CD4-positive, CD25-positive, alpha-beta regulatory T cell (primary cell): ENCODE measurements at places on chromosomes 7 and 10. TPM values are rescaled to one million over a fixed set of nuclear protein-coding genes. Genes with fewer than 3 reads are reported as not detected.

- H3K27ac ChIP-seq: no peak overlapping the region
- no peak overlapping the region for H3K4me3 ChIP-seq
- no peak for DNase-seq
- H3K4me1 ChIP-seq: no peaks in the 10 kb centered on the region
These were observed 187.9 kb downstream of the CDC14C start for GRCh38 chr7:49112222-49112621.

GRCh38 chr10:97185326-97186058 is at the start of gene SLIT1:
SLIT1 (minus strand) TSS chr10:97185959; CDS start chr10:97185674, 285 bp downstream.
- H3K36me3 ChIP-seq: no peaks in the 10 kb centered on the region
- no peaks in the 10 kb centered on the region for H3K4me1 ChIP-seq
- H3K27me3 ChIP-seq: peaks cover 9% of the 10 kb centered on the region
- no peak within 1 kb of the TSS for H3K27ac ChIP-seq

The VPS26A gene
- 45.7 TPM for total RNA-seq

The EGR2 gene
- 7.5 TPM for total RNA-seq

- no peaks in the 10 kb centered on the region for H3K27me3 ChIP-seq
These were observed 88.3 kb downstream of the NKX6-2 start for GRCh38 chr10:132697578-132698200.

The RAB18 gene
- 94.0 TPM for total RNA-seq

DNA sequence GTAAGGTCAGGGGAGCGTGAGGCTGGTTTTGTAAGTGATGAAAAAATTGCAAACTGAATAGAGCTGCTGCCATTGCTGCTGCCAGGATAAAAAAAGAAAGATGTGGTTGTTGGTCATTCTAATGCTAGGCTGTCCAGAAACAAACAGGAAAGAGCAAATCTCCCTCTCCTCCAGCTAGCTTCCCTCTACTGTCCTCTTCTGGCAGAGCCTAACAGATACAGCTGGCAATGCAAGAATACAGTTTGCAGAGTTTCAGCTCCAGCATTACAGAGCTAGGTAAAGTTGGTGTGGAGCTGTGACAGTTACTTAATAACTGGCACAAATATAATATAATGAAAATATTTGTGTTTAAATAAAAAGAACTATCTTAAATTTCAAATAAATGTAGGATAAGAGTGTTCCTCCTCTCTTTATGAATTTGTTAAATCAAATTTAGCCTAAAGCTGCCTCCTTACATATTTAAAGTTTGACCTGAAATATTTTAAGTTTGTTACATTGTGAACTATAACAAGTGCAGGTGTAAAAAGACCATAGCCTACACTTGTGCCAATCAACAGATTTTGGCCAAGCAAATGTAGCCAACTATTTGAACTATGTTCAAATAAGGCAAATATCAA is 407.7 kb downstream of the SH2D4B start:
- H3K4me3 ChIP-seq: no peak overlapping the region
- H3K4me1 ChIP-seq: no peaks in the 10 kb centered on the region
- H3K36me3 ChIP-seq: no peaks in the 10 kb centered on the region
- no peak for DNase-seq
- H3K27ac ChIP-seq: no peak overlapping the region
- H3K27me3 ChIP-seq: no peaks in the 10 kb centered on the region

The LRRC72 gene
- total RNA-seq: not detected

The ZNRF2 gene
- 53.1 TPM for total RNA-seq

The PYROXD2 gene
- 17.8 TPM for total RNA-seq

DNA sequence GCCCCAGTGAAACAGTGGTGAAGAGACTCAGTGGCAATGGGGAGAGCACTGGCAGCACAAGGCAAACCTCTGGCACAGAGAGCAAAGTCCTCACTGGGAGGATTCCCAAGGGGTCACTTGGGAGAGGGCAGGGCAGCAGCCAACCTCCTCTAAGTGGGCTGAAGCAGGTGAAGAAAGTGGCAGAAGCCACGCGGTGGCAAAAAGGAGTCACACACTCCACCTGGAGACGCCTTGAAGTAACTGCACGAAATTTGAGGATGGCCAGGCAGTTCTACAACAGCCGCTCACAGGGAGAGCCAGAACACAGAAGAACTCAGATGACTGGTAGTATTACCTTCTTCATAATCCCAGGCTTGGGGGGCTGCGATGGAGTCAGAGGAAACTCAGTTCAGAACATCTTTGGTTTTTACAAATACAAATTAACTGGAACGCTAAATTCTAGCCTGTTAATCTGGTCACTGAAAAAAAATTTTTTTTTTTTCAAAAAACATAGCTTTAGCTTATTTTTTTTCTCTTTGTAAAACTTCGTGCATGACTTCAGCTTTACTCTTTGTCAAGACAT is 574 bp upstream of the IL6 start:
- no peaks in the 10 kb centered on the region for H3K4me1 ChIP-seq
- peak; percentile 75 for DNase-seq
- H3K27ac ChIP-seq: no peak overlapping the region
- H3K4me3 ChIP-seq: no peak overlapping the region
- H3K36me3 ChIP-seq: no peaks in the 10 kb centered on the region
- H3K27me3 ChIP-seq: peaks cover 3% of the 10 kb centered on the region
